ENCODE measurements at places on chromosomes 3 and 15.

- DNase-seq = no peak
Measured at GRCh38 chr3:148190441-148190990, 507.2 kb upstream of the AGTR1 start.

DNA sequence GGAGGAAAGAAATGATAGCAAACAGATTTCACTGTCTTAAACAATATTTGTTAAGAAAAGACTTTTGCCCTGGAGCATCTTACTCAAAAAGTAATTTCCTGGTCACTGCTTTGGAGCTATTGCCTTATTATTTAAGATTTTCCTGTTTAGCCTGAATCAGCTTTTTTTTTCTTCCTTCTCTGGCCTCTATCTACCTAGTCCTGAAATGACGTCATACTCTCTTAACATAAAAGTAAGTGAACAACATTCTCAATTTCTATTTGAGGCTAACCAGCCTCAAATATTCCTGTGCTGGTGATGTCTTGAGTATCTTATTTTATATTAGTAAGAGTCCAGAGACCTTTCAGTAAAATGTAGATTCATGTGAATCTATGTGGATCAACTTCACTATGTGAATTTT, 221.9 kb upstream of the ALCAM start:
- DNase-seq = no peak

DNA sequence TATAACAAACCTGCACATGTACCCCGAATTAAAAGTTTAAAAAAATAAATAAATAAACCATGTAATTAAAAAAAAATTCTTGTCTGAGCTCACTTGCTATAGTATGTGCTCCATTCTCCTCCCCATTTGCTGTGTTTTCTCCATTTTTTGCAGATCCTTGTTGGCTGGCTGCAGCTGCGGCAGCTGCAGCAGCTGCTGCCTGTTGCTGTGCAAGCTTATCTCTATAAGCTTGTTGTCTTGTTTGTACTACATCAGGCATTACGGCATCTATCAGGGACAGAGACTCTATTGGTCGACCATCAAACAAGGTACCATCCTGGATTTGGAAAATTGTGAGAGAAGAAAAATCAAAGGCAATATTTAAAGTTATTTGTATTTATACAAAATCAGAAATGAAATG, 145.9 kb downstream of the TBL1XR1 start:
- DNase-seq = no peak

- no peak for DNase-seq
Measured at GRCh38 chr15:26177816-26178215, 314.7 kb upstream of the ATP10A start.

- DNase-seq = no peak
Measured at GRCh38 chr3:25572919-25573385, 91.8 kb downstream of the TOP2B start.

DNA sequence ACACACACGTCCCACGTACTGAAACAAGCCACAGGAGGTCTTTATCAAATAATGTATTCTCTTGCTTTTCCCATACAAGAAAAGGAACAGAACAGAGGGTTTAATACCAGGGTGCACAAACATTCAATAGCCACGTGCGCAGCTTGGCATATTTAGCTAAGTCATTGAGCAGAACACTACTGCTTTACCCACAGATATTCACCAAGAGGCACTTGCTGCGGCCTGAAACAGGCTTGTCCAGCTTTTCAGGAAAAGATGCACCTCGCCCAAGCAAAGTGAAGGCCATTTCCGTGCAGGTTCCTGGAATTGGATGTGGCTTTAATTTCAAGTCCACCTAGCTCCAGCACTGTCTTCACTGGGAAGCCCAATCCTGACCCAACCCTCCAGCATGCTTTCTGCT, 17.6 kb downstream of the ZDHHC3 start:
- DNase-seq = no peak

DNA sequence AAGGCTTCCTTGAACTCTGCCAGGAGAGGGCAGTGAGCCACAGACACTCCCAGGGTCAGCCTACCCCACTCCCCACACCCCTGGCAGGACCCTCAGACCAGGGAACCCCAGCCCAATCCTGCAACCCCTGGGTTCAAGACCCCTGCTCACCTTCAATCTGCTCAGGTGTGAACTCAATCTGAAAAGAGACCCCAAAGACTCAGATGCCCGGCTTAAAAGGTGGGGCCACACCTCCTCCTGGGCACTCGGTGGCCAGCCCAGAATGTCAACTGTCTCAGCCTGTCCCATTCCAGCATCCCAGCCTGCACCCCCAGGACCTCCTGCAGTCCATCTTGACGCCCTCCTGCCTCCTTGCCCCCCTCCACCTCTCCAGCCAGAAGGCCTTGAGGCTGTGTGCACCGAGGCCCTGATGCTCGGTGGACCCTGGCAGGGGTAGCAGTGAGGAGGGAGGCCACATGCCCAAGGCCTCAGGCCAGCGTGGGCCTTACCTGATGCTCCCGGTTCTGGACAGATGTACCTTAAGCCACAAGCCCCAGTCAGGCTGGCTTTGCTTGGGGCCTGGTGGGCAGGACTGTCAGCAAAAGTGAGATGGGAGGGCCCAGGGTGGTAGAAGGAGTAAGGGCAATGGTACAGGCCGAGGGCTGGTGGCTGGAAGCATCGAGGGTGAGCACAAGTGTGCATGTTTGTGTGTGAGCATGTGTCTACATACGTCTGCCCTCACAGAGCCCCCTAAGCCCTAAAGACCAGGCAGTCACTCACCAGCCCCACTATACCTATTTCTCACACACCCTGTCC, 2.2 kb downstream of the MYL3 start:
- no peak for DNase-seq

DNA sequence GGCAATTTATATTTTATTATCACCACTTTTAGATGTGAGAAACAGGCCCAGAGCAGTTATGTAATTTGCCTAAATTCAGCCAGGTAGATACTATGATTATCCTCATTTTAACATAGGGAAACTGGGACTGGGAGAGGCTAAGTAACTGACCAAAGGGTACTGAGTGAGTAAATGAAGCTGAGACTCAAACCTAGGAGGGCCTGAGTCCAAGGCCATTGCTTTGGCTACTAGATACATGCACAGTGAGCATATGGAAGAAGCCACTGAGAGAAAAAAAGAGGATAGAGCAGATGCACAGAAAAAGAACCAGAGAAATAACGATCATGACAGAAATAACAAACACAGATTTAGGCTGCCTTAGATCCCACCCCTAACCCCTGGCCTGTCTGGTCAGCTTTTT, 33.6 kb downstream of the USF3 start:
- DNase-seq = no peak

- DNase-seq = no peak
Measured at GRCh38 chr15:95973566-95974256, 356.8 kb upstream of the NR2F2 start.

DNA sequence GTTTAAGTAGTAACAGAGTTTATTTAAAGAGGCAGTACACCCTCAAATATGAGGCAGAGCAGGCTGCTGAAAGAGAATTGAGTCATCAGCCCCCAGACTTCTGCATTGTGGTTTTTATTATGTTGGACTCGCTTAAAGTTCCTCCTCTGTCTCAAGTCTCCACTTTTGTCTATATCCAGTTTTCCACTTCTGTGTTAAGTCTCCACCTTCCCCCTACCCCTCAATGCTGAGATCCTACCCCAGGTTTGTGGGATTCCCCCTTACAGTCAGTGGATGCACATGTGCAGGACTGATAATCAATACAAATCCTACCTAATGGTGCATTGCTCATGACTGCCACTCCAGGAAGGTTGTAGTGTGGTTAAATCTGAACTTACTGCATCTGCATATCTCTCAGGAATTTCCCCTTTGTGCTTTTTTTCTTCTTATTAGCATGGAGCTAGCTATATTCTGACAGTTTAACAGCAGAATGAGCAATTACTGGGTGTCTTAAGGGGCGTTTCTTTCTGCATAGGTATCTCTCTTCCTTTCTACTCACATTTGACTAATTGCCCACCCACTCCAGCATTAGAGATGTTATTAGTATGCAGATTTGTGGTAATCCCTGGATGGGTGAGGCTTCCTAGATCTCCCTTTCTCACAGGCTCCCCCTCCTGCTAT, 11.9 kb upstream of the CD200R1L start:
- DNase-seq = no peak

DNA sequence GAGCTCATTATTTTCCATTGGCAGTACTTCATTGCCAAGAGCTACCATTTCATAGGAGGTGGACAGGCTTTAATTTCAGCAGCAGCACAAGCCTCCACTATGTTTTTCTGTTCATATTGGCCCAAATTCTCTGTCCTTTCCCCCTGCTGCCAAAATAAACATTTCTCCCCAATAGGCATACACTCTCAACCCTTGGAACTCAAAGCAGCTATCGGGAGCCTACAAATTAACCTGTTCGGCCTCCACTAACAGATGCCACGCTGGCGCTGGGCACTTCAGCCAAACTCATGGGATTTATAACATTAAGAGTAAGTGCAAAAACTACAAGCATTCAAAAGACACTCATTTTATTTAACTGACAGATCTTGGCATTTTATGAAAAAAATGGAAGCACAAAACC, 95.7 kb downstream of the NSUN3 start:
- no peak for DNase-seq

GRCh38 chr3:23800731-23801130, 5.0 kb upstream of the UBE2E1 start:
- no peak for DNase-seq

DNA sequence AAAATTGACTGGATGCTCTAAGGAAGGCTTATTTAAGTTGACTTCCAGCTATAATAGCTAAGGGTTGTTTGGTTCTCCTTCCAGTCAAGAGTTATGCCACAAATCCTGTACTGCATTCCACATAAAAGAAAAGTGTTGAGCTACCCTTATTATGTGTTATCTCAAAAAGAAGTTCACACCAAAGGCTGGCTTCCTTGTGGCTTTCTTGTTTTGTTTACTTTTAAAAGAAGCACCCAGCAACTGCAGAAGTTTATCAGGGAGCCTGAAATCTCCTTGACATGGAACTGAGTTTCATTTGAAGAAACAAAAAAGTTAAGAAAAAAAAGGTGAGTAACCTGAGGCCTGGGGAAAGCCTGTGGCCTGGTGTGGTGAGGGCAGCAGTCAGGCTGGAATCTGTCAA, 10.2 kb downstream of the MGLL start:
- DNase-seq = no peak

DNA sequence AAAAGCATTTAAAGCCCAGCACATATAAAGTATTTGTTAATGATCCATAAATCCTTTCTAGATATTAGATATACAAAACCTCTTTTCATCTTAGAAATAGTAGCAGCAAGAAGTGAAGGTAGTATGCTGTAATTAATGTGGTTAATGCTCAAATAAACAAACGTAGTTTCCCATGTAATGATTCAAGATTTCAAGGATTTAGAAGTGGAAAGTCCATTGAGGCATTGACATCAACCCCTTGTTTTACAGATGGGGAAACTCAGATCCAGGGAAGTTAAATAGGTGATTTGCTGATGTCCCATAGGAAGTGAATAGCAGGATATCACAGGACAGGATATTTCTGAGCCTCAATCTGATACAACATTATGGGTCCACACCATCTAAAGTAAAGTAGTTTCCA, 47.2 kb downstream of the TSC22D2 start:
- no peak for DNase-seq

- DNase-seq = no peak
Measured at GRCh38 chr3:155227141-155227540, 66.3 kb downstream of the STRIT1 start.

DNA sequence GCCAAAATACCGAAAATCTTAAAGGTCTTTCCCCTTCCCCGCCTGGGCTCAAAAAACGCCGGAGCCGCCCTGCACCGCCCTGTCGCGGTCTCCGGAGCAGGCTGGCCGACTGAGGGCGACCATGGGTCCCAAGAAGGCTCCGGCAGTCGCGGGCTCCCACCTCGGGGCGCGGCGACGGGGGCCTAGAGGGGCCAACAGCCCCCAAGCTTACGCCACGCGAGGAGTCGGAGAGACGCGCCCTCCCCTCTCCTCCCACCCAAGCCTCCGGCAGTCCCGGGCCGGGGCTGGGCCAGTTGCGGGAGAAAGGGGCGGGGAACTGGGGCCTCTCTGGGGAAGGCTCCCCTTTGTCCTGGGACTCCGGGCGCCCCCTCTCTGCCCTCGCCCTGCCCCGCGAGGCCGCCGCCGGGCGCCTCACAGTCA, 69.2 kb downstream of the GOLGA8B start:
- peak; percentile 3 for DNase-seq

DNA sequence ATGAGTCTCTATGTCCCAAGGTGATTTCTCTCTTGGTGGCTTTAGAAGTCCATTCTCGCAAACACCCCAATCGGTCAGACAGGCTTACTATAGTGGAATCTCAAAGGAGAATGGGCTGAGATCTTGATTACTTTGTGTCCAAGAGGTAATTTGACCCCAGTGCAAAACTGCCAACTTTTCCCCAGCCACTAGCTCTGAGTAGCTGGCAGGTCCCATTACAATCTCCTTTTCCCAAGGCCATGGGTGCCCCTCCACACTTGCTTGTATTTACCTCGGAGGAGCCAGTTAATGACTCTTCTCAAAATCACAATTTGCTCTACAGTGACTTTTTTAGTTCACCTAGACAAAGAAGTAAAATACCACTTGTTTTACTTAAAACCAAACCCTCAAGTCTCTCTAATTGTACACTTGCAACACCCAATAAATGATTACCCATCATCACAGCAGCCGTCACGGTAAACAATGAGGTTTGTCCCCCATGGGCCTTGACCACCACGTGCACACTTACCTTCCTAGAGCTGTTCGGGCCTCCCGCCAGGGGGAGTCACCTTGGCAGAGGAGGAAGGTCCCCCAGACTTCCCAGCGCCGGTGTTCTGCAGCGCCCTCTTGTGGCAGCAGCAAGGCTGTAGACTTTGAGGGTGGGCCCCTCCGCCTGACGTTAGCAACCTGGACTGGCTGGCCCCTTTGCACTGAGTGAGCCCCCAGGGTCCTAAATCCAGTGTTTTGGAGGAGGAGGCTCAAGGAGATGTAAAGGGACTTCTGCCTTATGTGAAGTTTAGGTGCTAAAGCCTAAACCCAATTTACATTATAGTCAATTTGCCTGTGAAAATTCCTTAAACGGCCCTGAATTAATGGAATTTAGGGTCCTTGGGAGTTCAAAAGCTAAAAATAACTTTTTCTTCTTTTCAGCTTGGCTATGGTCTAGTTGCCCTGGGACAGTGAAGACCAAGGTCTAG, 18.7 kb upstream of the HDAC11 start:
- peak; percentile 83 for DNase-seq

- no peak for DNase-seq
Measured at GRCh38 chr3:157285141-157285540, 125.2 kb upstream of the CCNL1 start.

DNA sequence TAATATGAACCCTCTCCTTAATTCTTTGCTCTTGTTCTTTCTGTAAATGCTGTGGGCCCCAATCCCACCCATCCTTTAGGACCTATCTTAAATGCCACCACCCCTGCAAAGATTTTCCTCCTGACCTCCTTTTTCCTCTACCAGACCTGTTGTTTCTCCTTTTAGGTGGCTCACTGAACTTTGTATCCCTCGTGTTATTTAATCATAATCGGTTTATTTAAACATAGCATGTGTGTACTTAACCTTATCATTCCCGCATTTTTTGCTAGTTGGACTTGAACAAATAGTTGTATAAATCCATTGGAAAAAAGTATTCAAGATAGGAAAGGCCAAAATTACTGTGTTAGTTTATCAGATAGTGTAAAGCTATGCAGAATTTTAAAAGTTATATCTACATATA, 988 bp upstream of the NFKBIZ start:
- DNase-seq = no peak

Data from Calu3 (cell line).